ENCODE measurements at places on chromosomes 3 and 15.
A peak's percentile ranks its signal among the peaks of the same experiment; 100 is the strongest.

- peak; percentile 91 for DNase-seq
Measured at GRCh38 chr3:48472923-48473616, 26.5 kb downstream of the ATRIP start.

DNA sequence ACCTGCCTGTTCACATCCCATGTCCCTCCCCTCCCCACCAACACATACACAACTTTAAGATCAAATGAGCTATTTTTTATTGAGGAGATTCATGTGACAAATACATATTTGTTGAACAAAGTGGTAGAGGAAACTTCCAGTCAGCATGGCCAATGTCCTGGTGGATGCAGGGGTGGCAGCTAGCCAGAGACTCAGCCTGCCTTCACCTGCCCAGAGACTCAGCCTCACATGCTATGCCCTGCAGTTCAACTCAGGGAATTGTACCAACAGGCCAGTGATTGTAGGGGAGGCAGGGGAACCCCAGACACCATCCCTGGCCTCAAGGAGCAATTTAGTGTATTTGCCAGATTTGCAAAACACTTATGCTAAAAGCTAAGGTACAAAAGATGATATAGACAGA is 136.6 kb downstream of the OPA1 start:
- DNase-seq, result no peak

- DNase-seq, result no peak
Measured at GRCh38 chr15:83064859-83065258, 2.2 kb downstream of the BTBD1 start.

- no peak for DNase-seq
Measured at GRCh38 chr3:50551054-50551659, 16.4 kb downstream of the C3orf18 start.

DNA sequence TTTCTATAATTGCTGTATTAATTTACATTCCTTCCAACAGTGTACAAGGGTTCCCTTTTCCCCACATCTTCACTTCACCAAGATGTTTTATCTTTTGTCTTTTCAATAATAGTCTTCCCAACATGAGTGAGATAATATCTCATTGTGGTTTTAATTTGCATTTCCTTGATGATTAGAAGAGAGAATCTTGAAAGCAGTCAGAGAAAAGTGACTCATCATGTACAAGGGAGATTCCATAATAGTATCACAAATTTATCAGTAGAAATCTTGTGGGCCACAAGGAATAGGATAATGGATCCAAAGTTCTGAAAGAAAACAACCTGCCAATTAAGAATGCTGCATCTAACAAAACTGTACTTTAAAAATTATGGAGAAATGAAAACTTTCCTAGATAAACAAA is 189.3 kb downstream of the NECTIN3 start:
- no peak for DNase-seq
